ENCODE measurements at places on chromosomes 6 and 20.

DNA sequence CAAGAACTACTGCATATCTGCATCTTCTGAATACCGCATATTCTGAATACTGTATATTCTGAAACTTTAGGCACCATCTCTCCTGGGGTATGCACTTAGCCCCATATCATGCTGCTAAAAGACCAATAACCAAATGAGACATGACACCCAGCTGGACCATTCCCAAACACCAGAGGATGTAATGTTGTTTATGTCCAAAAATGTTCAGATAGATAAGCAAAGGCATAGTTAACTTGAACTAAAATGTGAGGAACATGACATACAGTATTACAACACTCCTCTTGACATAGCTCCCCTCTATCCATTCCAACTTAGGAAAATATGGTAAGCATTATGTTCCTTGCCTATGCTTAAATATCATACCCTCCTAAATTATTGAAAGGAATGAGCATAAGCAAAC lies 127.3 kb downstream of the TENT5A start:
- DNase-seq: no peak

GRCh38 chr6:21468461-21468860 lies 125.1 kb upstream of the SOX4 start:
- DNase-seq: no peak

DNA sequence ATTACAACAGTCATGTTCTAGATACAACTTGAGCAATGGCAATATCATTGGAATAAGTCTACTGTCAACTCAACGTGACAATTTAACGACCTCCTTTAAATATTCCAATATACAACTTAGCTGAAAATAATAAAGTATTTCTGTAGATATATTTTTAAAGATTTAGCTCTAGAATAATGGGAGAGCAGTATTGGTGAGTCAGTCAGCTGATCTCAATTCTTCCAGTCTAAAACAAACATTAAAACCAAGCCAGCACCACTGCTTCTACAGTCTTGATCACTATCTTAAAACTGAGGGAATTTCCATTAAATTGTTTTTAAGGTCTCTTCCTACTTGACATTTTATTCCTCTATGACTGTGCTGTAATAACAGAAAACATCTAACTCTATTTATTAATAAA lies 38.2 kb downstream of the NOL7 start:
- DNase-seq: no peak

GRCh38 chr6:107618672-107619071 lies 128.8 kb downstream of the SOBP start:
- no peak for DNase-seq

- DNase-seq: no peak
Measured at GRCh38 chr6:23566418-23566817, 559.6 kb upstream of the NRSN1 start.

DNA sequence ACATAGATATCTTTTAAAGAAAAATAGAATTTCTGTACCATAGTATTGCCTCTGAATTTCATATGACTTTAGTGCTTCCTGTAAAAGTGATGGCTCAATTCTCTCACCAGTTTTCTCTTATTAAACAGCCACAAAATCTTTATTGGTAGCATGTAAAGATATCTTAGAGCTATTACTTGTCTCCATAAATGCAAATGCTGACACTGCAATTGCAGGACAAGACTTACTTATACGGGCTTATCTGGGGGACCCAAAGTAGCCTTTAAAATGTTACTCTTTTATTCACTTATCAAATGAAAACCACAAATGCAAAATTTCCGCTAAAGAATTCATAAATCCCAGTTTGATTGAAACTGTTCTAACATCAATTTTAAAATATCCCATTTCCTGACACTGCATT lies 287.1 kb upstream of the SPTLC3 start:
- DNase-seq: no peak

DNA sequence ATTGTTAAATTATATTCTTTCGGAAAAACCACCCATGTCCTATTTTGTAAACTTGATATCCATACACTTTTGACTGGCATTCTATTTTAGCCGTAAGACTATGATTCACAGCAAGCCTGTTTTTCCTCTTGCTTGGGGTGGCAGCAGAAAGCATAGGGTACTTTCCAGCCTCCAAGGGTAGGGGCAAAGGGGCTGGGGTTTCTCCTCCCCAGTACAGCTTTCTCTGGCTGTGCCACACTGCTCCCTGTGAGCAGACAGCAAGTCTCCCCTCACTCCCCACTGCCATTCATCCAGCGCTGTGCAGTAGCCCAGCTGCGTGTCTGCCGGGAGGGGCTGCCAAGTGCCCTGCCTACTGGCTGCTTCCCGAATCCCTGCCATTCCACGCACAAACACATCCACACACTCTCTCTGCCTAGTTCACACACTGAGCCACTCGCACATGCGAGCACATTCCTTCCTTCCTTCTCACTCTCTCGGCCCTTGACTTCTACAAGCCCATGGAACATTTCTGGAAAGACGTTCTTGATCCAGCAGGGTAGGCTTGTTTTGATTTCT lies 2.1 kb upstream of the ESR1 start:
- peak; percentile 49 for DNase-seq

GRCh38 chr6:107712665-107713551 lies 111.2 kb downstream of the SCML4 start:
- no peak for DNase-seq

DNA sequence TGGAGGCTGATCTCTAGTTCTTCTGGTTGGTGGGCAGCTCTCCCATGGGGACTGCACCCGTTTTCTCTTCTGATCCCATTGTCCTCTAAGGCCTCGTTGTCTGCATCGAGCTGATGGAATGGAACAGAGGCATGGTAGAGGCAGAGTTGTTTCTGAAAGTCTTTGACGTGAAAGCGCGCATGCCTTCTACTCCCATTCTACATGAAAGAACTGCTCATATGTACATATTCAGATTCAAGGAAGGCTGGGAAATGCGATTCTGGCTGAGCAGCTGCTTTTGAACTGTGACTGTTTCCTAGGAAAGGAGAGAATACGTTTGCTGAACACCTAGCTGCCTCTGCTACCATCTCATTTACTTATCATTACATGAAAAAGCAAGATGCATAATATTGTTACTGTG lies 815.2 kb downstream of the QKI start:
- no peak for DNase-seq

DNA sequence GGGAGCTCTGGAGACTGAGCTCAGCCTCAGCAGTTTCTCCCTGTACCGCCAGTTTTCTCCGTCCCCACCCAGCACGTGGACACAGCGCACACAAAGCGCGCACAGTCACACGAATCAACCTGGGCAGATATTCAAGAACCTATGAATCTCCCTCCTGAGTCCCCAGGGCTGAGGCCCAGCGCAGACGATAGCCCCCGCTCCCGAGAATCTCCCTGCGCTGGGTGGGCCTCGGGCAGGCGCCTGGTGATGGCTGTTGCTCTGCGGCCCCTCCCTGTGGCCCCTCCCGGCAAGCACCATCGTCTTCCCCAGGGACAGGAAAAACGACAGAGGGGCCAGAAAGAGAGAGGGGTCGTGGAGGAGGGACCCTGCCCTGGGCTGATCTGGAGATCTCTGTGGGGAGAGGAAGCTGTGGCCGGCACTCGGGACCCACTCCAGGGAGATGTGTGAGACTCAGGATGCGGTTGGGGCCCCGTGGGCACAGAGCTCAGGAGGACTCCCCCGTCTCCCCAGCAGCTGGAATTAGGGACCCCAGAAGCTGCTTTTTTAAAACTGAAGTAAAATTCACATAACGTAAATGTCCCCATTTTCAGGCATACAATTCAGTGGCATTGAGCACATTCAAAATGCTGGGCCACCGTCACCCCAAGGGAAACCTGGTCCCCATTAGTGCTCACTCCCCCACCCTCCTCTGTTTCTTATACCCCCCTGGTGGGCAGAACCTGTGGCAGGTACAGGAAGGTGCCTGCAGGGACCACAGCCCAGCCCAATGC lies 330.8 kb downstream of the TAF4 start:
- no peak for DNase-seq

GRCh38 chr6:31572041-31572911 lies at the start of gene LTA:
Gene LTA (plus strand): TSS chr6:31572289. CDS start chr6:31572743, 454 bp downstream.
- no peak for DNase-seq
